ENCODE measurements at places on chromosomes 5 and 9.

DNA sequence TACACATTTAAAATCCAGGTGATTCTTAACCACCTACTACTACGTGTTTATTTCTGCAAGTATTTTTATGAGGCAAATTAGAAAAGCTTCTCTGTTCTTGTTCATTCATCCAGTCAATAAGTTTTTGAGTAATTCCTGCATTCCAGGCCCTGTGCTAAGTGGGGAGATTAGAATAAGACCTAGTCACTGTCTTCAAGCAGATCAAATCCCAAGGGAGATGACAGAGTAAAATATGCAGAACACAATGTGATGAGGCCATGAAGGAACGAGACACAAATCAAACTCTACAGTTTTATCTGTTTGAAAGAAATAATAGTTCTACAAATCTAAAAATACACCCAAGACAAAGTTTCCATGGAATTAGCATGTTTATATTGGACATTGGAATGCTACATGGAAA is 158.8 kb downstream of the CEP120 start:
- no peak overlapping the region for H3K27ac ChIP-seq
- no peak for DNase-seq
- no peaks in the 10 kb centered on the region for H3K4me1 ChIP-seq
- H3K36me3 ChIP-seq, result no peaks in the 10 kb centered on the region
- H3K4me3 ChIP-seq, result no peak overlapping the region

DNA sequence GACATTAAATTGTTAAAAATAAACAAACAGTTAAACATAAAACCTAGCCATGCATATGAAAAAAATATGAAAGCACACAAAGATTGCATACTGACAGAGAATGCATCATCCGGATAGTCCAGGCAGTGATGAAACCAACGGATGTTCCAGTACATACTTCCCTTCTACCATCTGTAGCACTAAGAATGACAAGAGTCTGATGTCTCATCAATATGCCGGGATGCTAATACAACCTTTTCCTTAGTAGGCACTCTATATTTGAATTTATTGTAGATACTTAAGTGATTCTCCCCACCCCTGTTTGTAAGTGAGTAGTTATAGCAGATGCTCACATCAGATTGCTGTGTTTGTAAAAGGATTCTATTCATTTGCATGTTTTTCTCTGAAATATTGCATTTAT is 571.2 kb upstream of the WWC1 start:
- H3K4me1 ChIP-seq, result peaks cover 1% of the 10 kb centered on the region
- H3K36me3 ChIP-seq, result no peaks in the 10 kb centered on the region
- DNase-seq, result no peak
- H3K27me3 ChIP-seq, result no peaks in the 10 kb centered on the region

GRCh38 chr5:142495531-142495930 is 170.7 kb upstream of the SPRY4 start:
- peaks cover 61% of the 10 kb centered on the region for H3K27me3 ChIP-seq
- no peak overlapping the region for H3K27ac ChIP-seq
- no peak overlapping the region for H3K4me3 ChIP-seq
- H3K36me3 ChIP-seq, result no peaks in the 10 kb centered on the region
- H3K4me1 ChIP-seq, result peaks cover 25% of the 10 kb centered on the region
- DNase-seq, result no peak

DNA sequence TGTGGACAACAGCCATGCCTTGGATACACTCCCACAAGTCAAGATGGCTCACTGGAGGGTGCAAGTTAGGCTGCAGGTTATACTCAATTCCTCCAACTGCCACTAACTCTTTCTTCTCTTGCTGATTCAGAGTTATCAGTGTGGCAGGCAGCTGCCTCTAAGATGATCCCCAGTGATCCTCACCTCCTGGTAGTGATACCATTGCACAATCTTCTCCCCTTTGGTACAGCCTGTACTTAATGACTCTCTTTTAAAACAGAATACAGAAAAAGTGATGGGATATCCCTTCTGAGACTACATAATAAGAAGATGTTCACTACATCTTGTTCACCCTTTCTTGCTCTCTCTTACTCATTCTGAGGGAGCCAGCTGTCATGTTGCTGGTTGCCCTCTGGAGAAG is 323.1 kb downstream of the RAB3C start:
- no peak for DNase-seq
- H3K36me3 ChIP-seq, result no peaks in the 10 kb centered on the region
- no peak overlapping the region for H3K4me3 ChIP-seq
- no peaks in the 10 kb centered on the region for H3K27me3 ChIP-seq
- no peak overlapping the region for H3K27ac ChIP-seq

DNA sequence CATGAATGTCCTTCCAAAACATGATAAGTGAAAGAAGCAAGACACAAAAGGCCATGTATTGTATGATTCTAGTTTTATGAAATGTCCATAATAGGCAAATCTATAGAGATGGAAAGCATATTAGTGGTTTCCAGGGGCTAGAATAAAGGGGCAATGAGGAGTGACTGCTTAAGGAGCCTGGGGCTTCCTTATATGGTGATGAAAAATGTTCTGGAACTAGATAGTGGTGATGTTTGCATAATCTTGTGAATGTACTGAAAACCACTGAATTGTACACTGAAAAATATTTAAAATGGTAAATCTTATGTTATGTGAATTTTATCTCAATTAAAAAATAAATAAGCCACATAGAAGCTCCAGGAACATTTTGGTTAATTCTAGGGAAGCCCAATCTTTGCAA is 144.4 kb upstream of the ANKRD55 start:
- peaks cover 4% of the 10 kb centered on the region for H3K4me1 ChIP-seq
- no peak overlapping the region for H3K27ac ChIP-seq
- no peaks in the 10 kb centered on the region for H3K36me3 ChIP-seq
- no peaks in the 10 kb centered on the region for H3K27me3 ChIP-seq

- H3K27ac ChIP-seq, result no peak overlapping the region
- no peak for DNase-seq
- H3K36me3 ChIP-seq, result no peaks in the 10 kb centered on the region
- peaks cover under 1% of the 10 kb centered on the region for H3K4me1 ChIP-seq
Measured at GRCh38 chr9:37528652-37529471, 43.1 kb downstream of the POLR1E start.

GRCh38 chr9:20692554-20692953 is 8.5 kb downstream of the FOCAD start:
- H3K36me3 ChIP-seq, result no peaks in the 10 kb centered on the region
- no peak overlapping the region for H3K27ac ChIP-seq
- H3K4me3 ChIP-seq, result no peak overlapping the region
- no peaks in the 10 kb centered on the region for H3K27me3 ChIP-seq
- DNase-seq, result no peak
- peaks cover 5% of the 10 kb centered on the region for H3K4me1 ChIP-seq

- H3K4me3 ChIP-seq, result no peak overlapping the region
- H3K4me1 ChIP-seq, result no peaks in the 10 kb centered on the region
- no peaks in the 10 kb centered on the region for H3K27me3 ChIP-seq
- H3K36me3 ChIP-seq, result no peaks in the 10 kb centered on the region
- DNase-seq, result no peak
- no peak overlapping the region for H3K27ac ChIP-seq
Measured at GRCh38 chr9:101247297-101247696, 137.5 kb downstream of the BAAT start.

DNA sequence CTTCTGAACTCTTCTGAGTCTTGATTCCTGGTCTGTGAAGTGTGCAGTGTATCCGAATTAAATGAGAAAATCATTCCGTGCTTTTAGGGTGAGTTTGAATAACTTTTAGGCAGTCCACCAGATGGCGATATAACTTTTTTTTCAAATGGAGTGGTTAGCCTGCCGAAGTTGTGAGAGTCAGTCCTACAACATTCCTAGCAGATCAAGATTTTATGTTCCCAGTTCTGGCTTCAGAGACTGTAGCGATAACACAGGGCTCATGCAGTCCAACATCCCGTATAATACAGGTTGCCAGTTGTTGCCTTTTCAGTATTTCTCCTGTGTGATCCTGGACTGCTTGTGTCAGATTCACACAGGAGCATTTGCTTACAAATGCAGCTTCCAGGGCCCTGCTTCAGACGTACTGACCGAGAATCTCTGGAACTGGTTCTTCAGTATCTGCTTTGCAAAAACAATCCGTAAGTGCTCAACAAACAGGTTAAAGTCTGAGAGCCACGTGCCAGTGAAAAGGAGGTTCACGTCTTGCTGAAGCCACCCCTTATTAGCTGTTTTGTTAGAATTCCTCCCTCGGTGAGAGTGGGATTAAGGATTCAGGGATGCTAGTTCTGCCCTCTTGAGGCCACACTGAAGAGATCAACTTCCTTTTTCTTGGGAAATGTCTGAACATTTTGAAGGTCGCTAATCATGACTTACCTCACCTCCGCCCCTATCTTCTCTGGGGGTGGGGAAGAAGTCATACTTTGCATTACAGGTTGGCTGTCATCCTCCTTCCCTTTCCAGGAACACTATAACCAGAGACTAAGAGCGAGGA is 22.8 kb downstream of the SMIM3 start:
- no peak overlapping the region for H3K27ac ChIP-seq
- H3K4me3 ChIP-seq, result peak overlapping the region; percentile 53
- H3K27me3 ChIP-seq, result no peaks in the 10 kb centered on the region
- peak; percentile 80 for DNase-seq

- no peaks in the 10 kb centered on the region for H3K27me3 ChIP-seq
- no peaks in the 10 kb centered on the region for H3K36me3 ChIP-seq
- no peak for DNase-seq
- peaks cover 10% of the 10 kb centered on the region for H3K4me1 ChIP-seq
Measured at GRCh38 chr9:86685556-86685955, 261.8 kb downstream of the GAS1 start.

GRCh38 chr9:20579524-20580314 is 42.6 kb downstream of the MLLT3 start:
- no peak overlapping the region for H3K27ac ChIP-seq
- H3K27me3 ChIP-seq, result no peaks in the 10 kb centered on the region

- H3K27me3 ChIP-seq, result peaks cover 5% of the 10 kb centered on the region
- H3K27ac ChIP-seq, result no peak overlapping the region
- H3K36me3 ChIP-seq, result no peaks in the 10 kb centered on the region
- H3K4me1 ChIP-seq, result peaks cover 12% of the 10 kb centered on the region
Measured at GRCh38 chr5:96931605-96932004, 4.3 kb upstream of the LNPEP start.

GRCh38 chr9:2725898-2726649 is 8.8 kb downstream of the KCNV2 start:
- peaks cover 12% of the 10 kb centered on the region for H3K4me1 ChIP-seq
- no peak overlapping the region for H3K4me3 ChIP-seq
- DNase-seq, result no peak

DNA sequence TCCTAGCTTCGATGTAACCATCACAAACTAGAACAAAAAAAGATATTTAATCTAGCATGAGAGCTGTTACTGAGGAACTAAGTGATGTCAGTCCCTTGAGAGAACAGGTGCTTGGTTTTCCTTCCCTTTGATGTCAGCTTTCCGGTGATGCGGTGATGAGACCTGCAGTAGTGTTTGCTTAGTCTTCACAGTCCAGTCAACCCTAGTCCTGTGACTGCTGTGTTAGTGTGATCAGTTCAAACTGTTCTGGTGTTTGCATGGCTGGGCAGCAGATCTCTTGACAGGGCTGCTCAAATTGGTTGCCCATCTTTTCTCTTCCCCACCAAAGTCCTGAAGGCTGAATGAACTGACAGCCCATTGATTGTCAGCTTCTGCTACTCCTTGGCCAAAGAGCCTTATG is 608.6 kb upstream of the DAB2 start:
- no peaks in the 10 kb centered on the region for H3K36me3 ChIP-seq
- no peaks in the 10 kb centered on the region for H3K4me1 ChIP-seq
- no peak overlapping the region for H3K27ac ChIP-seq
- no peaks in the 10 kb centered on the region for H3K27me3 ChIP-seq
- no peak for DNase-seq

DNA sequence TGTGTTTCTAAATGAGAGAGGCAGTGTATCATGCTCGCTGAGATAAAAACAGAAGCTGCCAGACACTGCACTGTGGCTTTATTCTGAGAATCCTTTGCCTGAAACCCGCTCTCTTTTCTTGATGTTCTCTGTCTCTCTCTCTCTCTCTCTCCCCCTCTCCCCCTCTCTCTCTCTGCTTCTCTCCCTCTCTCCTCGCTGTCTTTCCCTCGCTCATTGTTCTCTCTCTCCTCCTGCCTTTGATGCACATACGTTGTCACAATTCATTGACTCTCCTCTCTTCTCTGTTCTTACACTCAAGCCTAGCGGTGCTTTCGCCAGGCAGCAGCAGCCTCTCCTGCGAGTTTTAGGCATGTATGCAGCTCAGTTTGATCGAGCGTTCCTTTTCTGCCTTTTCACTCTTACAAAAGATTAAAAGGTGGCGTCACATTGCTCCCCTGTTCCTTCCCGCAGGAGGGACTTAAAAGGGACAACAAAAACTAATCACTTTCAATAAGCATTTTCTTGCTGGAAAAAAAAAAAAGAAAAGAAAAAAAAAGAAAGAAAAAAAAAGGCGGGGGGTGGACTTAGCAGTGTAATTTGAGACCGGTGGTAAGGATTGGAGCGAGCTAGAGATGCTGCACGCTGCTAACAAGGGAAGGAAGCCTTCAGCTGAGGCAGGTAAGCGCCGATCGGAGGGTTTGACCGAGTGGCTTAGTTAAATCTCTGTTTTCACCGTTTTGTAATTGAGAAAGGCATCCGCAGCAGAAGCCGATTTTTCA is 717.9 kb upstream of the WWC1 start:
- peak overlapping the region; percentile 52 for H3K4me3 ChIP-seq
- peak; percentile 91 for DNase-seq
- H3K36me3 ChIP-seq, result no peaks in the 10 kb centered on the region
- H3K27me3 ChIP-seq, result peaks cover 86% of the 10 kb centered on the region
- H3K4me1 ChIP-seq, result peaks cover 38% of the 10 kb centered on the region

- DNase-seq, result no peak
- peaks cover 62% of the 10 kb centered on the region for H3K4me1 ChIP-seq
- H3K27me3 ChIP-seq, result no peaks in the 10 kb centered on the region
- H3K27ac ChIP-seq, result peak overlapping the region; percentile 48
Measured at GRCh38 chr9:105244734-105245028, 230 bp downstream of the SLC44A1 start.

DNA sequence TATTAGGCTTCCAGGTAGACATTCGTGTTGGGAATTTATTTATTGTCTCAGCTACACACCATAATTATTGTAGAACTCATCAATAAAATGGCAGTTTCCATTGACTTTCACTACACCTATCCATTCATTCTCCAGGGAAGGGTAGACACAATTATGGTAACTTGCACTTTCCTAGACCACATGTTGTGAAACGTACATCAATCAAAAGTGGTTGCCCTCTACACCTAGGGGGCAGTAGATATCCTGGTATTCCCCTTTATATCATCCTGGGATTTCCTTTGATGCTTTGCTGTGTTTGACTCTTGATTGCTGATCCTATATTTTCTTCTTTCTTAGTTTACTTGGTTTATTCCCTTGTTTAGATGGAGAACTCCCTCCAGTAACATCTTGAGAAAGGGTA is 47.9 kb downstream of the ADGRV1 start:
- H3K36me3 ChIP-seq, result no peaks in the 10 kb centered on the region
- H3K27me3 ChIP-seq, result no peaks in the 10 kb centered on the region
- no peak overlapping the region for H3K27ac ChIP-seq
- no peak overlapping the region for H3K4me3 ChIP-seq
- DNase-seq, result peak; percentile 16
- no peaks in the 10 kb centered on the region for H3K4me1 ChIP-seq

DNA sequence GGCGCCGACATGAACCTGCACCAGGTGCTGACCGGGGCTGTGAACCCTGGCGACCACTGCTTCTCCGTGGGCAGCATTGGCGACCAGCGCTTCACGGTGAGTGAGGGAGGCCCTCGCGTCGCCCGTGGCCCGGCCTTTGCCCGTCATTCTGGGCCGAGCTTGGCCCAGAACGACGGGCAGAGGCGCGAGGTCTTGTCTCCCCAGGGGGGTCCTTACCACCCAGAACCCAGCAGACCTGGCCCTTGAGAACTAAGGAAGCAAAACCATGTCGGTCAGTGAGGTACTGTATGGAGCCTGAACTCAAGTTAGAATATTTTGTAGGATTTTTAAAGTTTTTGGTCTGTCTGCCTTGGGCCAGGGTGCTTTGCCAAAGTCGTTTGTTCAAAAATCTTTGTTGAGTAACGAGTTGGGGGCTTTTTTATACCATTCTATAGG is 691 bp downstream of the DMXL1 start:
- DNase-seq, result no peak
- peak overlapping the region; percentile 58 for H3K4me3 ChIP-seq
- no peaks in the 10 kb centered on the region for H3K27me3 ChIP-seq
- H3K27ac ChIP-seq, result peak overlapping the region; percentile 82

All from neural progenitor cell (in vitro differentiated cells).